Omental fat pad (tissue), 4 donors: ENCODE measurements at places on chromosomes 7 and 10. TPM values are rescaled to one million over a fixed set of nuclear protein-coding genes. Genes with fewer than 3 reads are reported as not detected.

TBRG4 gene
- 54.2 TPM for total RNA-seq

CRPPA gene
- total RNA-seq = 2.7 TPM

- no peak for DNase-seq
These were observed 1369.8 kb upstream of the LRRTM3 start for GRCh38 chr10:65556006-65556405.

- no peak for DNase-seq
These were observed 142.6 kb upstream of the KAT6B start for GRCh38 chr10:74683621-74684364.

DNA sequence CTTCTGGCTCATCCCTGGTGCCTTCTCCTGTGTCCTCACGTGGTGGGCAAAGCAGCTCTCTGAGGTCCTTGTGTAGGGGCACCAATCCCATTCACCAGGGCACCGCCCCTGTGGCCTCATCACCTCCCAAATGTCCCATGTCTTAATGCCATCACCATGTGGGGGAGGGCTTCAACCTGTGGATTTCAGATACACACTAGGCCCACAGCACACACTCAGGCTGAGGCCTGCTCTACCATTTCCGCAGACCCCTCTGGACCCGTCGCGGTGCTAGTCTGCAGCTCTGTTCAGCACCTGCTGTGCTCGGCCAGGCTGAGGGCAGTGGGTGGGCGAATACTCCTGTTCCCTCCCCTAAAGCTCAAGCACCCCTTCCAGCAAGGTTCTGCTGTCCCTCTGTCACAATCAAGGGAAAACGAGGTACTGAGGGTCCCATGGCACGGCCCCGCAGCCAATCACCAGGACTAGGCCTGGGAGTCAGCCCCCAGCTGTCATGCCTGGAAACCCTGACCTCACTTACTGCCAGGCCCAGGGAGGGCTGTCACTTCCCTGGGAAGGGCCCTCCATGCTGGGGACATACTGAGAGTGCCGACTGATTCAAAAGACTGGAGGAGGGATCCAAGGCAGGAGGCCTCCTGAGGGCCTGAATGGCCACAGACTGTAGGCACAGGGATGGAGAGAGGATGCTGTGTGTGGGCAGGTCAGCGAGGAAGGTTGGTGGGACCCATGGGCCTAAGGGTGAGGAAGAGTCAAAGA, 123.8 kb upstream of the RET start:
- DNase-seq = peak; percentile 18

DNA sequence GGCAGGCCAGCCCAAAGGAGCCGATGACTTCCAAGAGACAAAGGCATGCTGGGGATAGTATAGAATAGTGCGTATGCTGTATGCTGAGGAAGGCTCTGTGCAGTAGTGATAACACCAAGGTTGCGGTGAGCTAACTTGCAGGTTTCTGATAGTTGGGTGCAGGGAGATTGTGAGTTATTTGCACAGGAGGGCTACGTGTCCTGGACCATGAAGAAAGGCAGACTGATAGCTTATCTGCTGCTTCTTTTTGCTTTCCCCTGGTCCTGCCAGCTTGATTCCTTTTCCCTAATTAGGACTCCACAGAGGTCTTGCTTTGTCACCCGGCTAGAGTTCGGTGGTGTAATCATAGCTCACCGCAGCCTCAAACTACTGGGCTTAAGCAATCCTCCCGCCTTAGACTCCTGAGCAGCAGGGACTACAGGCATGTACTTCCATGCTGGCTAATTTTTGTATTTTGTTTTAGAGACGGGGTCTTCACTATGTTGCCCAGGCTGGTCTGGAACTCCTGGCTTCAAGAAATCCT, 43.9 kb upstream of the ARHGAP12 start:
- DNase-seq = no peak

TIAL1 gene
- 67.0 TPM for total RNA-seq

ATAD1 gene
- total RNA-seq = 32.3 TPM

DNA sequence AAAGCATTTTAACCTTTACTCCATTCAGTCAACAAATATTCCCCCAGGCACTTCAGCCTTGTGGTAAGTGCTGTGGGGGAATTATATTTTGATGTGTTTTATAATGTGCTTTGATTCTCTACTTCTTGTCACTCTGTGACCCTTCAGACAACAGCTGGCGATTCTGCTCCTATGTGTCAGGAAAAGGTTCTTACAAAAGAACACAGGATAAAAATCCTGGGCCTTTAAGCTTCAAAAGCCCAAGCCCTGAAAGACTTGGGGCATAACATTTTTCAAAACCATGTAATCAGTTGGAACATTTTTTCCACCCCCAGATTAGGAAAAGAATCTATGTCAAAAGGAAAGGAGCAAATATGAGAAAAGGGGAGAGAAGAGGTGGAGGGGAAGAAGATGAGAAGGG, 37.8 kb upstream of the LRRC17 start:
- no peak for DNase-seq

DNA sequence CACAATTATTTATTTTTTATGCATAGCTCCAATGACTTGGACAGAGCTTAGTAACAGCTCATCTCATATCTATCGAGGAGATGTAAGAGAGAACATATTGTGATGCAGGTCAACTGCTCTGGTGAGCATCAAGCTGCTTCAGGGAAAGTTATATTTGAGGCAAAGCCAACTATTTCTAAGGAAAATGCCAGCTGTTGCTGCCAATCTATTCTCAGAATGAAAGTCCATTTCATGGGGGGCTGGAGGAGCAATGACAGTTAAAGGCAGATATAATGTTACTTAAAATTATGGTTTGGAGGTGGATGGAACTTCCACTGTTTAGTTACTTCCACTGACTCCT, 424.8 kb downstream of the KIF20B start:
- no peak for DNase-seq

INHBA gene
- 1.3 TPM for total RNA-seq

DNA sequence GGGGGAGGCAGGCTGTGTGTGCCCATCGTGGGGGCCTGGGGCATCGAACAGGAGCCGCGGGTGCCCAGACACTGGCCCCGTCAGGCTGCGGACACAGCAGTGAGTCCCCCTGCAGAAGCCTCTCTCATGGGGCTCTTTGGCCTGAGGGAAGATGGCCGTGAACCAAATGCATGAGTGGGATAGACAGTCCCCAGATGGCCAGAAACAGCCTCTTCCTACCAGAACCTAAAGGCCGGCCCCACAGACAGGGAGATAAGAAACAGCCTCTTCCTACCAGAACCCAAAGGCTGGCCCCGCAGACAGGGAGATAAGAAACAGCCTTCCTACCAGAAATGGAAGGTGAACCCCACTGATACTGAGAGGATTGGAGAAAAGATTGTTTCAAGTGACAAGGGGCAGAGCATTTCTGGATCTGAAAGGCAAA, 16.6 kb downstream of the IDI2 start:
- no peak for DNase-seq

- DNase-seq = no peak
These were observed 1.2 kb downstream of the NFKB2 start for GRCh38 chr10:102396730-102397151.

- no peak for DNase-seq
These were observed 246.1 kb downstream of the CREB5 start for GRCh38 chr7:28658381-28658780.

GNGT1 gene
- not detected for total RNA-seq

CHN2 gene
- 25.9 TPM for total RNA-seq

- DNase-seq = no peak
These were observed 53.2 kb downstream of the PKD1L1 start for GRCh38 chr7:47895026-47895425.

SLC13A1 gene
- not detected for total RNA-seq

KIAA1217 gene
- total RNA-seq = 12.7 TPM

PRLHR gene
- total RNA-seq = not detected

DNA sequence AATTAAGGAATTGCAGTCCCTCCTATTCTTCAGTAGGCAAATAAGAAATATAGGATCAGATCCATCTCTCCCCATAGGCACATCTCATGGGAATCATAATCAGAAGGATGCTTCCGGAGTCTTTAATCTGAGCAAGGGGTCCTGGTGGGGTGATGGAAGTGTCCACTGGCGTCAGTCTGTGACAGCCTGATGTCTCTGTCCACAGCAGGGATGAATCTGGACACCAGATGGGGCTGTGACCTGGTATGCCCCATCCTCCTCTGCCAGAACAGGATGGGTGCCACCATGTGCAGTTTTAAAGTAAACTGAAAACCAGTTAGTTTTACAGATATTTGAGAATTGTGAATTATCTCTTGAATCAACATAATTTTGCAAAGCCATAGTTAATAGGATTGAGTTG, 148.7 kb downstream of the C1GALT1 start:
- no peak for DNase-seq
